Muscle of leg (tissue), 16 donors: ENCODE measurements at places on chromosomes 7 and 10. TPM values are rescaled to one million over a fixed set of nuclear protein-coding genes. Genes with fewer than 3 reads are reported as not detected.
A peak's percentile ranks its signal among the peaks of the same experiment; 100 is the strongest.

Gene FBXO24
- 1.8 TPM for polyA plus RNA-seq

Gene ITIH2
- 0.11 TPM for polyA plus RNA-seq

- DNase-seq: peak; percentile 12
Observed at GRCh38 chr7:122770686-122771335, 68.1 kb upstream of the RNF148 start.

DNA sequence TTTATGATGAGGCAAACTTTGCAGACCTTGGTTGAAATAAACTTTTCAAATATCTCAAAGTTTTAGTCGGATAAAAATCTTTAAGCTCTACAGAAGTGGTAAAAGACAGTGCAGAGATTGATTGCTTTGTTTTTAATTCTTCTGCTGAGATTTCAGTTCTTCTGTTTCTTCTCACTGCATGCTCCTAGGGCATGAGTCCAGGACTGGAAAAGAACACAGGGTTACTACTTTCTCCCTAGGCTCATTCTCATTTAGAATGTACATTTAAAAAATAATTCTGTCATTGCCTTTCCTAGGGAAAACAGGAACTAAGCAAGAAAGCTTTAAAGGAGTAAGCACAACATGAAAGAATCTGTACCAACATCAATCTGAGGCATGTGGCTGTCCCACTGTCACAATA, 256.7 kb upstream of the DGKB start:
- DNase-seq: peak; percentile 81

Gene ALOX5
- 1.2 TPM for polyA plus RNA-seq

GRCh38 chr7:133795068-133795665, 332.0 kb upstream of the LRGUK start:
- no peak for DNase-seq

GRCh38 chr7:69395061-69395714, 203.1 kb upstream of the AUTS2 start:
- peak; percentile 87 for DNase-seq
